ENCODE measurements at places on chromosomes 6 and 20.

DNA sequence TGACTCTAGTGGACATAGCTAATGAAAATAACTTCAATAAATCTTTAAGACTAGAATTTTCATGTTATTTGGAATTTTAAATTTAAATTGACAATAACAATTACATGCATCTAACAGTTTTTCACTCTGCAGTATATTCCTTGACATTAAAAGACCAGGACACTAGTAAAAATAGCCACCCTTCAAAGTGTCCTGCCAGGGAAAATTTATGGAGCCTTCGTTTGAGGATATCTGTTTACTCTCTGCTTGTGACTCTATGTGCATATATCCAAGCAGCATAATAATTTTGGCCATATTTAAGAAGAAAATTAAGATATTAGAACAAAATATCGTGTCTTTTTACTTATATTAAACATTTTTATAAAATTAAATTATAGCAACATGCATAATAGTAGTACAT lies 58.8 kb upstream of the NKAIN2 start:
- DNase-seq, result no peak

DNA sequence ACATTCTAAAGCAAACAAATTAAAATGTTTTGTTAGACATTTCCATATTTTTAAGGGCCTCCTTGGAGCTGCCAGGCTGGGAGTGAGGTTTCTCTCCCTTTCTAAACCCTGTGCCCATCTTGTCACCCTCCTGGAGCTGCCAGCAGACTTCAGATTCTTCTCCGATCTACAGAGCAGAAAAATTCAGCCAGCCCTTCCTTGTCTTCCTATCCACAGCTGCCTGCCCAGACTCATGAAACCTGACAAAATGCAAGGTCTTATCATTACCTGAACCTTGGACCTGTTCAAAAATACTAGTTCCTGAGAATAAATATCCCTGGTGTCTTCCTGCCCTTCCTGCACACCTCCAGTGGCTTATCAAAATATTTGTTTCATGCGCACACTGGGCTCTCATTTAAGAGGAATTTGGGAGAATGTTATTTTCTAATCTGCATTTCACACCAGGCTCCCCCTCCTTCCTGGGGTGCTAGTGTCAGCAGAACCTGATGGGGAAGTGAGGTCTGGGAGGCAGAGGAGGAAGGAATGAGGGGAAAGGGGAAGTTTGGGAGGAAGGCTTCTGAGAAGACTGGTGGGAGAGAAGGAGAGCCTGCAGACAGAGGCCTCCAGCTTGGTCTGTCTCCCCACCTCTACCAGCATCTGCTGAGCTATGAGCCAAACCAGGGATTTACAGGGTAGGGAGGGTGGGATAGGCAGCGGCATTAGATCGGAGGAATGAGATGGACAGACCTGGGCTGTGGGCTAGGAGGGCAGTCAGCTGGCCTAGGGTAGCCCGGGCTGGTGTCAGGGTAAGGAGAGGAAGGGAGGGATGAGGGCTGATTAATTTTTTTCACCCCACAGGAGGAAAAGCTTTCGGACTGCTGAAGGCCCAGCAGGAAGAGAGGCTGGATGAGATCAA lies at the start of gene AIF1:
Gene AIF1, plus strand, starts transcription at position 551 of the 895 bp plus-strand sequence. Its CDS starts 96 bp downstream, at position 647.
- DNase-seq, result no peak

DNA sequence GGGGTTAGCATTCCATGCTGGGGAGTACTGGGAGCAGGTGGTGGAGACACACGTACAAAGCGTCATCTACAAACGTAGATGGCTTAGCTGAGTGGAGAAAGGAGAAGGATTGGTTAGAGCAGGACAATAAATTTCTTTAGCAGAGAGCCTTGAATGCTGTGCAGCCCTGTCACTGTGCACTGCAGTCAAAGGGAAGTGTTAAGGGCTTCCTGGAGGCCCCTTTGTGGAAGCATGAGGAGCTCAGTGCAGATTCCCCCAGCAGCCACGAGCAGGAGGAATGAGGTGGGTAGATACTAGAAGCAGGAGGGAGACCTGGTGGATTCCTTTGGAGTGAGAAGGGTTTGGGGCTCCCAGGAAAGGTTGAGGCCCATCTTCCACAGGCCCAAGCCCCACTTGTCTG lies 6.1 kb upstream of the TREML4 start:
- no peak for DNase-seq

DNA sequence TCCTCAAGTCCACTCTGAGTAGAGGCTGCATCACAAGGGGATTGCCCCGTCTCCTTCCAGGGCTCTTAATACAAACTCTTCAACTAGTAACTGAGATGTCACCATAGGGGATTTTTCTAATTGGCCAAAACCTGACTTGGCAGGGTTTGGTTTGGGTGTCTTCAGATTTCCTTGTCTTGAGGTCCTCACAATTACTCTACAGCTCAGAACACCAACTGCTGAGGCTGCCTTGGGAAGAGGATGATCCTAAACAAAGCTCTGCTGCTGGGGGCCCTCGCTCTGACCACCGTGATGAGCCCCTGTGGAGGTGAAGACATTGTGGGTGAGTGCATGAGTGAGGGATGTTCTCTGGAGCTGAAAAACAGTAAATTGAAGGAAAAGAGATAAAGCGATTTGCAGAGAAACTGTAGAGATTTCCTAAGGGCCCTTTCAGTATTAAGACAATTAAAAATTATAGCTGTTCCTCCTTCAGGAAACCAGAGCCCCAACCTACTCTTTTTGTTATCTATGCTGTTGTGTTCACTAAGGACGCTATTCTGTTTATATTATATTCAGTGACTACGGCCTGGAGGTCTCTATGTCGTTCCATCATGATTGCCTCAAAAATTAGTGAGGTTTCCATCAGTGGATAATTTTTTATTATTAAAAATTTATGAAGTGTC lies at the start of gene HLA-DQA1:
Gene HLA-DQA1, plus strand, starts transcription at position 188 of the 662 bp plus-strand sequence. Its CDS starts 53 bp downstream, at position 241.
- DNase-seq, result no peak

GRCh38 chr20:38873050-38873581 lies 53.1 kb upstream of the FAM83D start:
- no peak for DNase-seq

DNA sequence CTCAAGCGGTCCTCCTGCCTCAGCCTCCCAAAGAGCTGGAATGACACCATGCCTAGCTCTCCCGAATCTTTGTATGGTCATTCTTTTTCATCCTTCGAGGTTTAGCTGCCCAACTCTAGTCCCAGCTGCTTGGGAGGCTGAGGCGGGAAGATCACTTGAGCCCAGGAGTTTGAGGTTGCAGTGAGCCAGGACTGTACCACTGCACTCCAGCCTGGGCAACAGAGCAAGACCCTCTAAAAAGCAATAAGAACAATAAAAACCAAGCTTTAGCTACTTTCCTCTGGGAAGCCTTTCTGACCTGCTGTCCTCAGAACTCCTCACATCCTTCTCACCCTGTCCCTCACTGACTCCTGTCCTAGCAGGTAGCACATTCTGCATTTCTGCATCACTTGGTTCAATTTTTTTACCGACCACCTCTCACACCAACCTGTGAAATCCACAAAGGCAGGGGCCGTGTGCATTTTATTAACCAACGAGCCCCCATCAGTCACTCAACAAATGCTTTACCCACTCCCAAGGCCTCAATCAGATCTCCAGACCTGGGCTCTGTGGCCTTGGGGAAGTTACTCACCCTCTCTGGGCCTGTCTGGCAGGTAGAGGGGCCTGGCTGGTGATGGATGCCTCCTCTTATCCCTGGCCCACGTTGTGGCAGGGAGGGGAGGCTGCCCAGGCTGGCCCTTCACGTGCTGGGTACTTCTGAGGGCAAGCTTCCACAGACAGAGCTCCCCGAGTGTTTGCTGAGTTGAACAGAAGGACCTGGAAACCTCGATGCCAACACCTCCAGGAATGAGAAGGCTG lies 14.7 kb upstream of the SRC start:
- DNase-seq, result no peak

GRCh38 chr6:87897663-87898062 lies 150.0 kb upstream of the SPACA1 start:
- no peak for DNase-seq

DNA sequence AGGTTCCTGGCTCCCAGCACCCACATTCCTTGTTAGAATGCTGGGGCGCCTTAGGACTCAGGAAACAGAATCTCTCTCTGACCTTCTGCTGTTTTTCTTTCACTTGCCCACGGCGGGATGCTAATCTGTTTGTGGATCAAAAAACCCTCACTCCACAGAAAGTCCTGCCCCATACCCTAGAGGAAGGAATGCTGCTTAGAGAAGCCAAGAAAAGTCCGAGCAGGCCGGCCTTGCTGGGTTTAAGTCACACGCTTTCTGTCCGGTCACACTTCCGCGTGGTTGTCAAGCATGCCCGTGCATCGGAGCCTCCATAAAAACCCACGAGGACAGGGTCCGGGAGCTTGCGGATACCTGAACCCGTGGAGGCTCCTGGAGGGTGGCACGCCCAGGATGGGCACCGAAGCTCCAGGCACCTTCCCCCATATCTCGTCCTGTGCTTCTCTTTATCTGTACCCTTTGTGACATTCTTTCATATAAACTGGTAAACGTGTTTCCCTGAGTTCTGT lies 223.1 kb downstream of the NRN1 start:
- DNase-seq, result no peak

- no peak for DNase-seq
These were observed 35.1 kb upstream of the SMIM8 start for GRCh38 chr6:87287251-87287650.

GRCh38 chr20:59999502-59999901 lies 41.3 kb downstream of the CDH26 start:
- DNase-seq, result no peak

DNA sequence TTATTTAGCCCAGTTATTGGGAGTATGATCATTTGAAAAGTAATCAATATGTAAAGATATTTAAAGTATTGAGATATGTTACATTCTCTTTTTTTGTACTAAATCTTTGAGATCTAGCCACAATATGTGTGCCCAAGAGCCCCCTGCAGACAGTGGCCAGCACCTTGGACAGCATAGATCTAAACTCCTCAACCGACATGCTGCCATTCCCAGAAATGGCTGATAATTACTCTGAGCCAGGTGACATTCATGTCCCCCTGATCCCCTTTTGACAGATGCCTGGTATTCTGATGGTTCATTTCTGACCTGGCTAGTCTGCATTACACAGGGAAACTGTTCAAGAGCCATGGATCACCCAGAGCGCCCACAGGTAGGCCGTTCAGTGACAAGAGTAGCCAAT lies 177.1 kb downstream of the ZDHHC14 start:
- DNase-seq, result no peak

DNA sequence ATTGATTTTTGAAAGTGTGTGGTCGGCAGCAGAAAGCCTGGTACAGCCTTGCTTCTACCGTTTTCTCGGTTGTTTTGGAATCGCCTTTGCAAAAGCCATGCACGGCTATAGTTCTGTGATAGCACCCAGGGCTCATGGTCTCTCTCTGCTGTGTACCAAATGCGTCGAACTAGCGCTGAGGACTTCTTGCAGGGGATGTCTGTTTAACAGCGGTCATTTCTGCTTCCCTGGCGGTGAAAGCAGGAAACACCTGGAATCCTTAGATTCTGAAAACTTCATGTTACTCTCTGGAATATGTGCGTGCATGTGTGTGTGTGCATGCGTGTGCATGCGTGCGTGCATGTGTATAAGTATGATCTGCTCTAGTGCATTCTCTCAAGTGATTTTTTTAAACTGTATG lies 26.1 kb upstream of the GCNT2 start:
- no peak for DNase-seq

- DNase-seq, result no peak
These were observed 307.6 kb downstream of the ALDH8A1 start for GRCh38 chr6:134642279-134642678.

DNA sequence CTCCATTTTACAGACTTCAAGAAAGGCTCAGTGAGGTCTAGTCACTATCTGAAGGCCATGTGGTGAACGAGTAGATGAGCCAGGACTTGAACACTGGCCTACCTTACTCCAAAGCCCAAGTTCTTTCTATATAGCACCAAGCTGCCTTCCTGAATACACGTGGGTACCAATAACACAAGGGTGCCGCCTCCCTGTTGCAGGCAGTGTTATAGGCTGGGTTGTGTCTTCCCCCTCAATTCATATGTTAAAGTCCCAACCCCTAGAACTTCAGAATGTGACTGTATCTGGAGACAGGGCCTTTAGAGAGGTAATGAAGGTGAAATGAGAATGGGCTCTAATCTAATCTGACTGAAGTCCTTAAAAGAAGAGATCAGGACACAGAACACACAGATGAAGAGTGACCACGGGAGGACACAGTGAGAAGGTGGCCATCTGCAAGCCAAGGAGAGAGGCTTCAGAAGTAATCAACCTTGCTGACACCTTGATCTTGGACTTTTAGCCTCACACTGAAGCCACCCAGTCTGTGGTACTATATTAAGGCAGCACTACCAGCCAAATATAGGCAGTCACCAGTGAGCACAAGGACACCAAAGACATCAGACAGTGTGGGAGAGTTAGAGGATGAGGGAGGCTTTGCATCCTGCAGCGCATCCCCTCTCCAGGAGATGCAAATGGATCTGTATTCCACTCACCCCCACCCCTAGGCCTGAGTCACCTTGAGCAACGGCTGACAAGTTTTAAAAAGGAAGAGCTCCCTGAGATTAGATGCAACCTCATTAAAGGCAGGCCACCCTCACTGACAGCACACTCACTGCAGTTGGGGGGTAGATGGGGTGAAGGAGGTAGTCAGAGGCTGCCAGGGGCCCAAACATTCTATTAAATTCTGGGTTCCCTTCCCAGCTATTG lies 40.9 kb upstream of the LYRM2 start:
- DNase-seq, result no peak

DNA sequence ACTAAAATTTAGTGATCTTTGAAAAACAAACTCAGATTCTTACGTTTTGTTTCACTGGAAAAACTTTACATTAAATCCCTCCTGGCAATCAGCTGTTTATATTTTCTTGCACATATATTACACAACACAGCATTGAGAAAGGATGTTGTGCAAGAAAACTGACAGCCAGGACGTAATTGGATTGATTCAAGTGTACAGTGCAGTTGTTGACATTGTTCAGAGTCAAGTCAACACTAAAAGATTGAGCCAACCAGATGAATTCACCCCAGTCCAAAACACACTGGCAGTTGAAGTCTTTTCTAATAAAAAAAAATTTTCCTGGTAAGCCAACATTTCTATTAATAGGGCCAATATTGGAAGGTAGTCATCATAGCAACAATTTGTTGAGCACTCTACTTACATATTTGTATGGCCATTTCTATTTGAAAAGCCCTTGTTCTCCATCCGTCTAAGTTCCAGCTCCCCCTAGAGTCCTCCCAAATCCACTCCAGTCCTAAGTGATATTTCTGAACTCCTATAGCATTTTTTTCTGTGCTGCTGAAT lies 20.9 kb upstream of the VNN1 start:
- no peak for DNase-seq

- no peak for DNase-seq
These were observed 3.2 kb downstream of the TFB1M start for GRCh38 chr6:155311086-155311485.

- no peak for DNase-seq
These were observed 18.9 kb upstream of the SLC22A2 start for GRCh38 chr6:160277546-160277945.

Measured in cortex of kidney (tissue), 1 donor.